Tracheal epithelial cell (primary cell): ENCODE measurements at places on chromosomes 7 and 10. TPM values are rescaled to one million over a fixed set of nuclear protein-coding genes. Genes with fewer than 3 reads are reported as not detected.

CYP3A4 gene
- total RNA-seq, result under 0.01 and 0.21 TPM in 2 replicates

SLK gene
- total RNA-seq, result 74.0 and 98.7 TPM in 2 replicates

FAM180A gene
- total RNA-seq, result not detected in 2 replicates

BUB3 gene
- 123 and 160 TPM in 2 replicates for total RNA-seq

CYP2C18 gene
- 0.24 and 1.1 TPM in 2 replicates for total RNA-seq

NSUN5 gene
- 31.3 and 44.3 TPM in 2 replicates for total RNA-seq

SOSTDC1 gene
- total RNA-seq, result 0.24 TPM in 1 of 2 replicates, not detected in the other

THSD7A gene
- 0.21 and 0.48 TPM in 2 replicates for total RNA-seq

RASA4B gene
- total RNA-seq, result 3.0 and 3.9 TPM in 2 replicates

ADRB1 gene
- total RNA-seq, result 0.24 and 4.0 TPM in 2 replicates

NUTM2E gene
- total RNA-seq, result 0.24 TPM in 1 of 2 replicates, not detected in the other

YWHAG gene
- total RNA-seq, result 96.1 and 114 TPM in 2 replicates

EPHA1 gene
- 40.7 and 52.5 TPM in 2 replicates for total RNA-seq

NUDT5 gene
- 65.9 and 74.5 TPM in 2 replicates for total RNA-seq

PIP gene
- total RNA-seq, result not detected in 2 replicates

TUBB8 gene
- not detected in 2 replicates for total RNA-seq

CRTAC1 gene
- total RNA-seq, result under 0.01 TPM in 1 of 2 replicates, not detected in the other

OR2A5 gene
- total RNA-seq, result under 0.01 TPM in 1 of 2 replicates, not detected in the other

SLC18A3 gene
- not detected in 2 replicates for total RNA-seq
